ENCODE measurements at places on chromosomes 11 and 22.
A peak's percentile ranks its signal among the peaks of the same experiment; 100 is the strongest.

GRCh38 chr22:25623851-25624250, 59.4 kb downstream of the GRK3 start:
- no peak for DNase-seq

- DNase-seq, result no peak
Measured at GRCh38 chr11:121671283-121672168, 218.8 kb upstream of the SORL1-AS1 start.

DNA sequence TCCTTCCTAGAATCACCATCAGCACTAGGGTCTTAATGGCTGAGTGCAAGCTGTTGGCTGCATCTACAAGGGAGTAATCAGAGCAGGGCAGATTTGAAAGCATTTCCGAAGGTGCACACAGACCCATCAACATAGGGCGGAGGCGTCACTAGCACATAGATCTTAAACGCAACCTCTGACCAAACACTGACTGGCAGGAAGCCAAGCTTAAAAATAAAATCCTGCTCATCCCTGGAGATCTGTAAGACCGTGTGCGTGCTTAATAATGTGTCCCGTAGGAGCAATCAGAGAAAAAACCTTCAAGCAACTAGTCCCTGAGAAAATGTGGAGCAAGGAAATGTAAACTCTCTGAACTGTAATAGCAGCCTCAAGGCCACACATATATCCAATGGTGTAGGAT, 470.5 kb downstream of the ETS1 start:
- no peak for DNase-seq

GRCh38 chr22:18065256-18065655, 12.5 kb upstream of the PEX26 start:
- DNase-seq, result peak; percentile 42

DNA sequence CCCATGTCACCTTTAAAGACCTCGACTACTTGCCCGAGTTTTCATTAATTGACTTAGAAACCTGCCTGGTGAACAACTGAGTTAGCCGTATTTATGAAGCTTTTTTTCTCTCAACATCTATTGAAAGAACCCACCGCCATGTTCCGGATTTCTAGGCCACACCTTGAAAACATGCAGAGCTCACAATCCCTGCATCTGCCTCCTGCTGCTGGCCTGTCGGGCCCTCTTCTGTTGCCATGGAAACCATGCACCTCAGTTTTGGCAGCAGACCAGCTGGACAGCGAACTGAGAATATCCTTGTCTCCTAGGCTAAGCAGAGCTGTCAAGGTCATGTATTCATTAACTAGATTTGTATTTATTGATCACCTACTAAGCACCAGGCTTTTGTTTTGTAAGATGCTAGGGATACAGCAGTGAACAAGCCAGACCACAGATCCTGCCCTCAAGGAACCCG, 4.3 kb upstream of the PATZ1 start:
- peak; percentile 7 for DNase-seq

- DNase-seq, result peak; percentile 73
Measured at GRCh38 chr11:69101115-69101791, 52.5 kb downstream of the TPCN2 start.

- DNase-seq, result no peak
Measured at GRCh38 chr11:101435408-101435973, 148.3 kb downstream of the TRPC6 start.

GRCh38 chr22:32700191-32700882, 101.2 kb upstream of the TIMP3 start:
- DNase-seq, result no peak

- no peak for DNase-seq
Measured at GRCh38 chr11:114079511-114080065, 20.1 kb downstream of the ZBTB16 start.

GRCh38 chr22:44026630-44027511, 2.8 kb downstream of the PARVB start:
- no peak for DNase-seq

- DNase-seq, result no peak
Measured at GRCh38 chr11:66739983-66740382, 11.0 kb upstream of the SPTBN2 start.

- DNase-seq, result no peak
Measured at GRCh38 chr22:46673205-46673604, 53.0 kb downstream of the GRAMD4 start.

DNA sequence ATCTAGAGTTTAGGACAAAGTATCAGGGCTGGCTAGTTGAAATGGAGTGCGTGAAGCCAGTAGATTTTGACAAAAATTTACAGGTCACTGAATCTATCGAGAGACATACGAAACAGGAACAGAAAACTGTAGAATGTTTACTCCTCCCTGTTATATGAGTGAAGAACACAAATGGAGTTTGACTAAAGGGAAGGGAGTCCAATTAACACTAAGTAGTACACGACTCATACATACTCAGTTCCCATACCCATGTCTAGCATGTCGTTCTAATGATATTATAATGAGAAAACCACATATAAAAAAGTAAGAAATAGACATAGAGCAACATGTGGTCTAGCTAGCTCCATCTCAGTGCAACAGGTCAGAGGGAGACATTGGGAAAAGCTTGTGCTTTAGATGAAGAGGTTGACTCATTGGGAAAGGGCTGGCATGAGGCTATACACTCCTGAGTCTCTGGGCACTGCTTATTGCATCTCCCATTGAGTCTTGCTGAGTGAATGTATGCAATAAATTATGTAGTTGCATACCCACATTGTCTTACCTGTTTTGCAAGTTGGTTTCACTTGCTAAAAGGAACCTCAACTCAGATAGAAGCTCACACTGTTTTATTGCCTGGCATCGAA, 43.5 kb downstream of the CD44 start:
- no peak for DNase-seq

DNA sequence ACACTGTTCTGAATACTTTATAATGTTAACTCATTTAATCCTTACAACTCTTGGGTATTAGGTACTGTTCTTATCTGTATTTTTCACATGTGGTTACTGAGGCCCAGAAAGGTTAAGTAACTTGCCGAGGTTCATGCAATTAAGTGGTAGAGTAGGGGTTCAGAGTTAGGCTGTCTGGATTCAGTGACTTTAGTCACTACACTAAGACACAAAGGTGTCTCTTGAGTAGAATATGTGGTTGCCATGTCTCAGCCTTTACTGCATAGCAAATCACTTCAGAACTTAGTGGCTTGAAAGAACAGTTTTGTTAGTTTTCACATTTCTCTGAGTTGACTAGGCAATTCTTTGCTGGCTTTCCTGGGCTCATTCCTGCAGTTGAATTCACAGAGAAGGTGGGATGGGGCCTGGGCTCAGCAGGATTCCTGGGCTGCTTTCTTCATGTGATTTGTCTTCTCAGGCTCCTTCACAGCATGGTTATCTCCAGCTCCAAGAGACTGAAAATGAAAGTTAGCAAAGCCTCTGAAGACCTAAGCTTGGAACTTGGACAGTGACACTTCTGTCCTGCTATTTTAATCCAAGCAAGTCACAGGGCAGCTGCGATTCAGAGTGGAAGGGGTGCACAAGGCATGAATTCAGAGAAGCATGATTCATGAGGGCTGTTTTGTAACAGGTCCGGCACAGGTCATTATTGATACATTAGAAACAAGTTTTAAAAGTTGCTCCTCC, 68.3 kb downstream of the SPECC1L start:
- no peak for DNase-seq

DNA sequence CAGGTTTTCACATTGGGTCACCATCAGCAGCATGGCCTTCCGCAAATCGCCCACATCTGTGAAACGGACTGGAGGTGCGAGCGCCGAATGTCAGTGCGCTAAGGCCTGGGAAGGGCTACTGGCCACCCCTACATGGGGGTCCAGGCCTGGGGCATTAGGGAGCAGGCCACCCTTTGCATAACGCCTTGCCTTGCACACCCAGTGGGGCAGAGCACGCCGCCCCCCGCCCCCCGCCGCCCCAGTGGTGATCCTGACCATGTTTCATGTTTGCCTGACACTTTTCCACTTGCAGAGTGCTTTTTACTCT, 2.6 kb downstream of the GRK2 start:
- no peak for DNase-seq

DNA sequence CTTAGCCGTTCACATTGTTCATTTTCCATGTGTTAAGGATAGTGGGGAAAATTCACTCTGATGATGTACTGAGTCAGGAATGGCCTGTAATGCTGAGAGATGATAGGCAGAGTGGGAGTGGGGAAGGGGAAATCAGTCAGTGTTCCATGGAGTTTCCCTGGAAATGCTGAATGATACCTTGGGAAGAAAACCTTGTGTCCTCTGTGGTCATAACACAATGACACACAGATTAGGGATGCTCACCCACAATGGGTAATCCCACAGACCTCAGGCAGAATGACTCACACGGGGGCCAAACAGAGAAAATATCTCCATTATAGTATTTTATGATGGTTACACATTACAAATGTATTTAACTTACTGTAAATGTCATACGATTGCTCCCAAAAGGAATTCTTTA, 118.0 kb downstream of the SNX19 start:
- peak; percentile 37 for DNase-seq

DNA sequence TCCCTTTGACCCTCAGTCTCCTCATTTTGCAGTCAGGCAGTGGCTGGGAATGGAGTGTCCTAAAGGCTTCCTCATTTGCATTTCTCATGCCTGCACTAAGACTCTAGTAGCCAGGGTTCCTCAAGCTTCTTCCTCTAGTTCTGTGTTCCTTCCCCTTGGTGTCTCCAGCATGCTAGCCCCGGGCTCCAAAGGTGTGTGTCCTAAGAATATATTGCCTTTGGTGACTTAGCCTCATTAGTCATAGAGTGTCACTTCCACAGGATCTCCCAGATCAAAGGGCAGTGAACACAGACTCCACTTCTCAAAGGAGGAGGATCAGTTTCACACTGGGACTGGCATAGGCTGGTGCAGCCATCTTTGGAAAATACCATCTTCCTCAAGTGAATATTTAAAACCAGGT, 21.4 kb upstream of the ACER3 start:
- no peak for DNase-seq

All from ACHN (cell line).